ENCODE measurements at places on chromosomes 2 and 18.

DNA sequence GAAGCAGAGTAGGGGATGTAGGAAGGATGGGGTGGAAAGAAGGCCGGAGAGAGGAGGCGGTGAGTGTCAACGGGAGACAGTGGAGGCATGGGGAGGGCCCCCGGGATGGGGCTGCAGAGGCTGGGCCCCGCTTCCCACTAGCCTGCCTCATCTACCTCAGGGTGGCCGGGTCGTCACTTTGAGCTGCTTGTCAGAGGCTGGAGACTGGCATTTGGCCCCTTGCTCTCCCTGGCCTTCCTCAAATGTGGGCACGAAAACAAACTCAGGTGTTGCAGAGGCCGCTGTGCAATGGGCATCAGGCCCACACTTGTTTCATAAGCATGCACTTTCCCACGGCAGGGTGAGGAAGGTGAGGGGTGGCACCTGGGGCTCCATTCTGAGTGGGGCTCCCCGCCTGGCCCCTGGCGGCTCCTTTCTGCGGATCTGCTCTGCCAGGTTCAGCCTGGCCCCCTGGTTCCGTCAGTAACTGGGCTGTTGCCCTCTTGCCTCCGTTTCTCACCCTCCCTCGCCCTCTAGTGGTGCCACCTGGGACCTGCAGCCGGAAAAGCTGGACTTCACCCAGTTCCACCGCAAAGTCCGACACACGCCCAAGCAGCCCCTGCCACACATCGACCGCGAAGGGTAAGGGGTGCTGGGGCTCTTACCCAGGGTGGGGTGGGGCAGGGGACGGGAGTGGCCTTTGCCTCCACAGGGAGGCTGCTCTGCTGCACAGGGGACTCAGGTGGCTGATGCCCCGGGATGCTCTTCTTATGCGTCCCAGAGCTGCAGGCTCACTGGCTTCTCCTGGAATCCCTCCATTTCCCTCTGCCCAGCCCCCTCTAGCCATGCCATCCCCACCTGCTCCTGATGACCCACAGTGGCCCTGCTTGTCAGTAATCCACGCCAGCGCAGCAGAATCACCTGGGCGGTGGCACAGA is 125.4 kb downstream of the CTIF start:
- DNase-seq: peak; percentile 74

DNA sequence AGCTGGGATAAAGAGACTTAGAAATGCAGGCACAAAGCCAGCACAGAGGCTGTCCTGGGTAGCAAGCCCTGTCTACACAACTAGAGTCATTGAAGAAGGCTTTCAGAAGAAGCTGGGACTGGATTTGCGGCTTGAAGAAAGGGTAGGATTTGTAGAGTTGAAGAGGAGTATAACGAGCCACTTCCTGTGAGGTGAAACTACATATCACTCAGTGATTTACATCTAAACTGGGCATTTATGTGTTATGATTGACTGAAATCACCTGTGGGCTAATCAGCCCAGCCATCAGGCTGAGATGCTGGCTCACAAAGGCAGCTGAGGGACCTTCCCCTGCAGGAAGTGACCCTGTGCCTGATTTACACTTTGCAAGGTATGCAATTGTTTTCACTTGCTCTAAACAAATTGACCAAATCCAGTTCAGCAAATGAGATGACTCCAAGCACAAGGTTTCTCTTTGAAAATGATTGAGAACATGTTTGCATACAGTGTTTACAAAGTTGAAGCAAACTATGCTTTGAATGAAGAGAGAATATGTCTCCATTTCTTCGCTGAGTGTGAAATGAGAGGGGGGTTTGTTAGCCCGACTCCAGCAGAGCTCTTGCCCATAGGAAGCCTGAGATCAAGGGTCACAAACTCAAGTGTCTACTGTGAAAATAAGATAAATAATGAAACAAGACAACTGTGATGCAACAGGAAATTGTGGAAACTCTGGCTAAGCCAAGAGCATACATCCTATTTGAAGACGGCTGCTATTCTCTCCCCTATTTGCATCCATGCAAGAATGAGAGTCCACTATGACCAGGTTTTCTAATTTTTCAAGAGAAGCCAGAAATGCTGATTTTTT is 69.3 kb upstream of the HK2 start:
- no peak for DNase-seq

DNA sequence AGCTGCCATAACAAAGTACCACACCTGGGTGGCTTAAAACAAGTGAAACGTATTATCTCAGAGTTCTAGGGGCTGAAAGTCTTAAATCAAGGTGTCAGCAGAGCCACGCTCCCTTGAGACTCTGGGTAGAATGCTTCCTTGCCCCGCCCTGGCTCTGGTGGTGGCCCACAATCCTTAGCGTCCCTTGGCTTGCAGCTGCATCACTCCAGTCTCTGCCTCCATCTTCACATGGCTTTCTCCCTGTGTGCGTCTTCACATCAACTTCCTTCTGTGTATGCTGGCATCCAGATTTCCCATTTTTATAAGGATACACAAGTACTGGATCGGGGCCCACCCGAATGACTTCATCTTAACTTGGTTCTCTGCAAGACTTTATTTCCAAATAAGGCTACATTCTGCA is 62.5 kb downstream of the MRO start:
- DNase-seq: no peak

DNA sequence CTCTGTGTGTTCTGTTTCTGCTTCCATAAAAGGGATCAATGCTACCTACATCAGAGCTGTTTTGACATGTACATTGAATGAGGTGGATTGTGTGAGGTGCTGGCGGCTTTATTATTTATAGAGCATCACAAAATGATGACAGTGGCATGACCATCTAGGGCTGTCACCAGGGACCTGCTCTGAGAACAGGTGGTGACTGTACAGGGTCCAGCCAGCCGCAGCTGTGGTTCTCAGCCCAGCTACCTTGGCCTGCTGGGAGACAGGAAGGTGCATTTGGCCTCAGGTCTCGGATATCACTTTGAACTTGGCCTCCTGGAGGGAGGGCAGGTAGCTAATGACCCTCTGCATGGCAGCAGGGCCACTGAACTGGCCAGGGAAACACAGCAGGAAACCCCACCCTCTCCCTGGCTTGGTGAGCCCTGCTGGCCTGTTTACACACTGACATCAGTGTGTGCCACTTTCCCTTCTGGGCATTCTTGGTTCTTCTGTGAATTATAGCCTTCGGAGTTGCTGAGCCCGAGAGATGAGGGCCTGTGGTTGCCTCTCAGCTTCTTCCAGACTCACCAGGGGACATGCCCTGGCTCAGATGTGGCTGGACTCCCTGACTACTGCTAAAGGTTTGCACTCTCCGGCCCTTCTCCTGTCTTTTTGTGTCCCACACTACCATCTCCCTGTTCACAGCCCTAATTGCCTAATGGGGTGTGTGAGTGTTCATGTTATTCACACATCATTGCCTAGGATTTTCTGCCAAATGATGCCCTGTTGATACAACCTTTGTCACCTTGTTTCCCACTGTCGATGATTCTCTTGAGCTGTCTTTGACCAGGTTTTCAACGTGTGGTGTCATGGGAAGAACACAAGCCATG is 109.2 kb upstream of the RAB12 start:
- no peak for DNase-seq

DNA sequence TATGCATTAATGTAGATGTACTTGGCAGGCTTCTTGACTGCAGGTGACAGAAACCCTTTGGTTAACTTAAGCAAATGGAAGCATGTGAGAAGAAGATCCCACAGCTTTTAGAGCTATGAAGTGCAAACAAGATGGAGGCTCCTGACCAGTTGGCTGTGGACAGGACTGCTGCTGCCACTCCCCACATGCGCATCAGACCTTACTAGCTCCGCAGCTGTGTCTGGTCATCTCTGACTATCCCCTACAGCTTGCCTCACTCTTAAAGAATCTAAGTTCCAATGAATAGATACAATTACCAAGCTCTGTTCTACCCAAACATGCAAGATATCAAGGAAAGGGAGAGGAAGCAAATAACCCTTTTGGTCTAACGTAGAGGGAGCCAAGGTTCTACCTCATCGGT is 587.6 kb downstream of the DSC3 start:
- DNase-seq: no peak

DNA sequence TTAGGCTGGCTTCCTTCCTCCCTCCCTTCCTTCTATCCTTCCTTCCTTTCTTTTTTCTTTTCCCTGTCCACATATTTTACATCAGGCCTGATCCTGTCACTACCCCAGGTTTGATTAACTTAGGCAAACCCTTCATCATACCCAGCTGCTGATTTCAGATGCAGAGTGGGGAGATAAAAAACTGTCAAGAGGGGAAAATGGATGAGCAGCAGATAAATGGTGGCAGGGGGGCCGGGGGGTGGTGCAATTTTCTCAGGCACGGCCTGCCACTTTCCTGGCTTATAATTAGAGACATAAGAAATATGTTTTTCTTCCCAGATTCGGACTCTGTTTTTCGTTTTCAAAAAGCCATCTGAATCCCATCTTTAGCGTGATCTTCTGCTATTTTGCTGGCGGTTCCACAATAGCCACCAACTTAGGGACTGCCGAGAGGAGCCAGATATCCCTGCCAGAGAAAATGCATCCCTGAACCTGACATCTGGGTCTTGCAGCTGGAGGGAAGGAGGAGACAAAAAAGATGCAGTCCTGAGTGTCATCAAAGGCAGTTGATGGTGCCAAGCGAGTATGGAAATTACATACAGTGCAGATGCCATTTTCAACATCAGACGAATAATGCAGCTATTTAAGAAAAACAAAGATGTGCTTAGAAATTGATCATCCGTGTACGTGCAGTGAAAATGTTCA is 49.9 kb downstream of the CXCR4 start:
- no peak for DNase-seq

GRCh38 chr2:236664136-236664535 is 94.5 kb downstream of the ACKR3 start:
- DNase-seq: no peak

DNA sequence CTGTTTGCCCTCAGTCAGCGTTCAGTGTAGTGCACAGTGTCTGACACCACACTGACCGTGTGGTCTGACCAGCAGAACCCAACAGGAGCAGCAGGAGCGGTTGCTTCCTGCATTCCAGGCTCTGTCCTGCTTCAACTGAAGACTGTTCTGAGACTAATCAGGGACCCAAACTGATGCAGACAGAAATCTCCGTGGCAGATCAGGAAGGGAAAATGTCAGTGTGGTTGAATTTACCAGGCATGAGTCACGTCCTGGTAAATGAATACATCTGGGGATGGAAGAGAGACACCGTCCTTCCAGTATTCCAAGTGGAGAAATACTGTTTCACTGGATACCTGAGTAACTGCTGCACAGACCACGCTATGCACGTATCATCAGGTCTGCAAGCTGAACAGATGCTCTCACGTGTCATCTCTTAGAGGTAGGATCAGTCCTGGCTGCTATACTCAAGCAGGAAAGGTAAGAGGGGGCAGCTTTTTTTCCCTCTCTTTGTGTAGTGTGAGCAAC is 223.6 kb upstream of the EPAS1 start:
- DNase-seq: no peak

- no peak for DNase-seq
These were observed 1.7 kb downstream of the CYBRD1 start for GRCh38 chr2:171524018-171524401.

- no peak for DNase-seq
These were observed 151.8 kb upstream of the SLC14A2 start for GRCh38 chr18:45463451-45463850.

GRCh38 chr2:57897920-57898319 is 148.7 kb upstream of the VRK2 start:
- DNase-seq: no peak

Measured in GM13977 (cell line).